AG08395 (cell line): ENCODE measurements at places on chromosomes 1 and 21.

- no peak for DNase-seq
These were observed 3.1 kb upstream of the EVA1B start for GRCh38 chr1:36326499-36326898.

DNA sequence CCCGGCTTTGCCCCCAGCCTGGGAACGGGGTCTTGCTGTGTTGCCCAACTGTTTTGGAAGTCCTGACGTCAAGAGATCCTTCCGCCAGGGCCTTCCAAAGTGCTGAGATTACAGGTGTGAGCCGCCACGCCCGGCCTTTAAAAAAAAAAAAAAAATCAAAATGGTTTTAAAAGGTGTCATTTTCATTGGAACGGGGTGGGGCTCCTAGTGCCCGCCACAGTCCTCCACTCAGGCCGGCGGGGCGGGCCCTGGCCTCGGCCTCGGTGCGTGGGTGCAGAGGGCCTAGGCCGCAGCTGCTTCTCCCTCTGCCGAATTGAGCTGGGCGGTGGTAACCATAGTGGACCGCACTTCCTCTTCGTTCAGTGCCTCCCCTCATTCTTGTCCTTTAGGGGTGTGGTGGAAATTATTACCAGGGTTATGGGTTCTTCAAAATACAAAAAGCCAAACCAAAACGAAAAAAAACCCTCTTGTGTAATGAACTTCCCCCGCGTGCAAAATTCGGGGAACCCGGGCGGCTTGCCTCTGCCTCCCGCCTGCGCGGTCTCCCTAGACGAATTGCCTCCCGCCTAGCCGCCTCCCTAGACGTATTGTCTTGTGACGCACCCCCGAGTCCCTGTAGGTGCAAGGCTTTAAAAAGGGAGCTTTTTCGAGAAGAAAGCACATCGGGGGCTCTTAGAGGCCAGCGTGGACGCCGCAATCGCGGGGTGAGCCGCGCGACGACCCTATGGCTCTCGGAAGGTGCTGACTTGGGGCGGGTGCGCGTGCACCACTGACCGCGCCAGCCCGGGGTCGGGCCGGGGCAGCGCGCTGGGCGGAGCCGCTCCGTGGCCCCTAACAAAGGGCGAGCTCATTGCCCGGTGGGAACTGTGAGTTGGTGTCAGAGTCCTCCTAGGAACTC is 10.5 kb upstream of the SPEN start:
- no peak for DNase-seq

GRCh38 chr1:58727364-58727763 is 27.5 kb upstream of the MYSM1 start:
- DNase-seq, result peak; percentile 81

GRCh38 chr1:30331415-30332065 is 391.8 kb downstream of the MATN1 start:
- no peak for DNase-seq

DNA sequence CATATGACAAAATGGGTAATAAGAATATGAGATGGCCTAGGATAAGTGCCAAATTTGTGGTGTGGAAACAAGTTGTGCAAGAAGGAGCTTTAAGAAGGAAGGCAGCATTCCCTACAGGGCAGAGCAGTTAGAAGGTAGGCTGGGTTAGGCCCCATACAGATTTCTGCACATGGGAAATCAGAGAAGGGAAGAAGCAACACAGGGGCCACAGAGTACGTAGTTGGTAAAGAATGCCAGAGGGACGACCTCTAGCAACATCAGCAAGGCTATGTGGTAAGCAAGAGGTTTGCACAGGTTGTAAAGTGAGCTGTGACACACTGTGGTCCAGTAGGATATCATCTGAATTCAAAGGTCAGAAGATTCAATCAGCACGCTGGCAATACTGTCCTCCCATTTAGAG is 765.6 kb upstream of the B3GALT2 start:
- DNase-seq, result no peak

- no peak for DNase-seq
These were observed 117.4 kb downstream of the IER5 start for GRCh38 chr1:181205901-181206300.

GRCh38 chr1:232954594-232955365 is 4.4 kb downstream of the NTPCR start:
- DNase-seq, result no peak

DNA sequence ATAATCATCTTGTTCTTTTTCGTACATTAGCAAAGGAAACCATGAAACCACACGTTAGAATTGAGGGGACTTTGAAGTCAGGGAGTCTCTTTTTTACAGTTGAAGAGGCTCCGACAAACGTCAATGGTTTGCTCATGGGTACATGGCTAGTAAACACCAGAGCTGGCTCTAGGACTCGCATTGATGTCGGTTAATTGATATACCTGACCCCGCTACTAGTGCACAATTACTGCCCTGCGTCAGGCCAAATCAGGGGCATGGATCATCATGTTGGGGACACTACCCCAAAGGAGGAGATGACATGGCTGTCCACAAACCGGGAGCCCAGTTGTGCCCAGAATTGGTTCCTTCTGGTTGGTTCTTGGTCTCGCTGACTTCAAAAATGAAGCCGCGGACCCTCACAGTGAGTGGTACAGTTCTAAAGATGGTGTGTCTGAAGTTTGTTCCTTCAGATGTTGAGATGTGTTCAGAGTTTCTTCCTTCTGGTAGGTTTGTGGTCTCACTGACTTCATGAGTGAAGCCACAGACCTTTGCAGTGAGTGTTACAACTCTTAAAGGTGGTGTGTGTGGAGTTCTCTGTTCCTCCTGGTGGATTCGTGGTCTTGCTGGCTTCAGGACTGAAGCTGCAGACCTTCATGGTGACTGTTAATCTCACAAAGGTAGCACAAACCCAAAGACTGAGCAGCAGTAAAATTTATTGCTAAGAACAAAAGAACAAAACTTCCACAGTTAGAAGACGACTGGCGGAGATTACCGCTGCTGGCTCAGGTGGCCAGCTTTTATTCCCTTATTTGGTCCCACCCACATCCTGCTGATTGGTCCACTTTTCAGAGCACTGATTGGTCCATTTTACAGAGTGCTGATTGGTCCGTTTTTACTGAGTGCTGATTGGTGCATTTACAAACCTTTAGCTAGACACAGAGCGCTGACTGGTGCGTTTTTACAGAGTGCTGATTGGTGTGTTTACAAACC is 126.9 kb upstream of the ERRFI1 start:
- DNase-seq, result no peak

GRCh38 chr1:2633366-2633935 is 635 bp upstream of the MMEL1 start:
- no peak for DNase-seq

GRCh38 chr1:220925707-220926106 is 46.5 kb downstream of the HLX start:
- no peak for DNase-seq

DNA sequence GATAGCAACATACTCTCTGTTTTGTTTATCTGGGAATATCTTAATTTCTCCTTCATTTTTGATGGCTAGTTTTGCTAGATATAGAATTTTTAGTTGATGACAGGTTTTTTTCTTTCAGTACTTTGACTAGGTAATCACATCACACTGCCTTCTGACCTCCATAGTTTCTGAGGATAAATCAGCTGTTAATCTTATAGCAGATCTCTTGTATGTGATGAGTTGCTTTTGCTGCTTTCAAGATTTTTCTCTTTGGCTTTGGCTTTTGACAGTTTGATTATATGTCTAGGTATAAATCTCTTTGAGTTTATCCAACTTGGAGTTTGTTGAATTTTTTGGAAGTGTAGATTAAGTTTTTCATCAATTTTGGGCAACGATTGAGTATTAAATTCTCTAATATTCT is 142.6 kb downstream of the ZNF644 start:
- no peak for DNase-seq

GRCh38 chr1:209727785-209728184 is 23.1 kb downstream of the HSD11B1 start:
- DNase-seq, result no peak
